ENCODE measurements at places on chromosomes 6 and 20.

DNA sequence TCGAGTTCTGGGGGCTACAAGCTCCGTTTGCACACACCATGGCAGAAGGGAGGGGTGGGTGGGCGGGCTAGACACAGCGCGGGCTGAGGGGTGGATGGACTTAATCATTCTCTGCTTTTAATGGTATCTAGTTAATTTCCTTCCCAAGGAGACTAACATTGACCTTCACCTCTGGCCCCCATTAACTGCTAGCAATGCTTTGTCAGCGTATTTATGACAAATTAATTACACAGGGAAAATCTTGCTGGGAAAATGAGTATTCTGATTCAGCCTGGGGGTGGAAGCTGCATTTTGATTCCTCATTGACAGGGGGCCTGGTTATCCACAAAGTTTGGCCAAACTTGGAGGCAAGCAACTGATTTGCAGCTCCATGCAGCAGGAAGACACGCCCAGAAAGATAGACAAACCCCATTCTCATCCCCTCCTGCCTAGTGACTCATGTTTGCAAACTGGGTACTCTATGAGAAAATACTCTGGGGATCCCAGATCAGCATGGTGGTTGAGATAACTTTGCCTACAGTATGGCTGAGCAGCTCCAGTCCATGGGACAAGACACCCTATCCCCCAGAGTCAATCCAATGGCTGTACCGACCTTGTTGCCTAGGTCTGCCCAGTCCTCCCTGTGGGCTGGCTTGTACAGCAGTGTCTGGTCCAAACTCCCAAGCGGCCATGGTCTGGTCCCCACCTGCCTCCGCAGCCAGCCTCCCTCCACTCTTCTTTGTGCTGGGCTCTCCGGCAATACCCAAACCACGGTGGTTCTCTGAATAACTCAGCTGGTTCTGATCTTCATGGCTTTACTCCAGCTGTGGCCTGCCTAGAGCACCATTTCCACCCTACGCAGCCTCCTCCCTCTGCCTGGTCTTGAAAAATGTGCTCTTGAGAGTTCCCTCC lies 19.7 kb downstream of the ZBP1 start:
- DNase-seq, result no peak

DNA sequence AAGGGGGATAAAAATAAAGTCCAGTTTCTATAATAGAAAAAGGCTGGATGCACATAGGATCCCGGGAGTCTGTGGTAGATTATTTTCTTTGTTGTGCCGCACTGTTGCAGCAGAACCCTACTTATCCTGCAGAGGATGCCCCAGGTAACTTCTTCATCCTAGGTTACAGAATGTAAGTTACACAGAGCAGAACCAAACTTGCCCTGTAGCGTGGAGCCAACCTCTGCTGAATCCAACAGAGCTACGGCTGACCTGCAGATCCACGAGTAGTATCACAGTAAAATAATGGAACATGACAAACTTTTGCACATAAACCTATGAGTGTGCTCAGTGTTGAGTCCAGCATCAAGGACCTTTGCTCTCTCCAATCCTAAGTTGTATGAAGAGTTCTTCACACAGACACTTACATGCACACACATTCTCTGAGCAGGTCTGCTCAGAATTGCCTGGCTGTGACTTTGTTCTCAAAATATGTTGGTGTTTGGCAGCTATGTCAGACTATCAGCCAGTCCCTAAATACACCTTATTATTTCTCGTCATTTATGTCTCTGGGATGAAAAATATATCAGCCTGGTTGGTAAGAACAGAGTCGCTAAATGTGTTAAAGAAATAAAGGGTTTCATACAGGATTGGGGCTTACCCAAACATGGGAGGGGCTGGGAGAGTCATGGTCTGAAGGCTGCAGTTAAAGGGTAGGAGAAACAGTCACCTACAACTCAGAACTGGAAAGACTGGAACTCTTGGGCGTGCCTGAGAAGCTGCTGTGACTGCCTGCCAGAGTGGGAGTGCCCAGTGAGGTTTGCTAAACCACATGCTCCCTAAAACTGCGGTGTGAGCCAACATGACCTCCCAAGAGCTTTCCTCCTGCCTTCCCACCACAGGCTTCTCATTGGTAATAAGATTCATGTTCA lies 165.1 kb upstream of the SLC24A3 start:
- DNase-seq, result no peak

DNA sequence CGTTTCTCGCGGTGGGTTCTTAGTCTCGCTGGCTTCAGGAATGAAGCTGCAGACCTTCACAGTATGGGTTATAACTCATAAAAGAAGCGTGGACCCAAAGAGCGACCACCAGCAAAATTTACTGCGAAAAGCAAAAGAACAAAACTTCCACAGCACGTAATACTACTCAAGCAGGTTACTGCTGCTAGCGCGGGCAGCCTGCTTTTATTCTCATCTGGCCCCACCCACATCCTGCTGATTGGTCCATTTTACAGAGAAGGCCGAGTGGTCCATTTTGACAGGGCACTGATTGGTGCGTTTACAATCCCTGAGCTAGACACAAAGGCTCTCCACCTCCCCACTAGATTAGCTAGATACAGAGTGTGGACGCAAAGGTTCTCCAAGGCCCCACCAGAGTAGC lies 17.4 kb downstream of the LY86 start:
- DNase-seq, result no peak

DNA sequence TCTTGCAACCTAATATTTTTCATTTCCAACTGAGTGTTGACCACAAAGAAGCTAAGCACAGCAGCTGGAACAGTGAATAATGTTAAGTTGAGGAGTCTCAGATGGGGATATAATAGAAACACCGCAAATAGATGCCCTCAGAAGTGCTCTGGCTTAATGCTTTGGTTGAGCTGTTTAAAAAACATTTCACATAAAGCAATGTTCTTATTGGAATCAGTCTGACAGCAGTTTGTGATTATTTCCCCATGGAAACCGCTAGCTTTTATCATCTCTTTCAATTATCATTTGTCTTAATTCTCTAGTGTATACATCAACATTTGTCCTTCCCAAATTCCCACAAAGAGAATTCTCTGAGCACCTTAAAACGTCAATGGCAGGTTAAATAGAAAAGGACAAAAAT lies 30.8 kb downstream of the METTL24 start:
- DNase-seq, result no peak

GRCh38 chr6:41896281-41896680 lies 1.1 kb upstream of the USP49 start:
- DNase-seq, result no peak

DNA sequence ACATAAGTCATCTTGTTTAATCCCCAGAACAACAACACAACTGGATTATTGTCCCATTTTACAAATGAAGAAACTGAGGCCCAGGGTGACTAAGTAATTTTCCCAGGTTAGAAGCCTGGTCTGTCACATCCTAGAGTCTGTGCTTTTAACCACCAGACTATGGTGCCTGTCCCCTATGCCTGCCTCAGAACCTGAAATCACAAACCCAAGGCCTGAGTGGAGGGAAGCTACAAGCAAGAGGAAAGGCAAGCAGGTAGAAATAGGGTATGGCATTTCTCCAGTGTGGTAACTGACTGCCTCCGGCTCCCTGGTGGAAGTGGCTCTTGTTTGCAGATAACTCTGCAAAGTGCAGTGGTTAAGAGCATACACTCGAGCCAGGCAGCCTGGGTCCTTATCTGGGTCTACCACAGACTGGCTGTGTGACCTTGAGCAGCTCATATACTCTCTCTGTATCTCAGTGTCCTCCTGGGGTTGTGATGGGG lies 2.5 kb downstream of the TMEM63B start:
- no peak for DNase-seq

DNA sequence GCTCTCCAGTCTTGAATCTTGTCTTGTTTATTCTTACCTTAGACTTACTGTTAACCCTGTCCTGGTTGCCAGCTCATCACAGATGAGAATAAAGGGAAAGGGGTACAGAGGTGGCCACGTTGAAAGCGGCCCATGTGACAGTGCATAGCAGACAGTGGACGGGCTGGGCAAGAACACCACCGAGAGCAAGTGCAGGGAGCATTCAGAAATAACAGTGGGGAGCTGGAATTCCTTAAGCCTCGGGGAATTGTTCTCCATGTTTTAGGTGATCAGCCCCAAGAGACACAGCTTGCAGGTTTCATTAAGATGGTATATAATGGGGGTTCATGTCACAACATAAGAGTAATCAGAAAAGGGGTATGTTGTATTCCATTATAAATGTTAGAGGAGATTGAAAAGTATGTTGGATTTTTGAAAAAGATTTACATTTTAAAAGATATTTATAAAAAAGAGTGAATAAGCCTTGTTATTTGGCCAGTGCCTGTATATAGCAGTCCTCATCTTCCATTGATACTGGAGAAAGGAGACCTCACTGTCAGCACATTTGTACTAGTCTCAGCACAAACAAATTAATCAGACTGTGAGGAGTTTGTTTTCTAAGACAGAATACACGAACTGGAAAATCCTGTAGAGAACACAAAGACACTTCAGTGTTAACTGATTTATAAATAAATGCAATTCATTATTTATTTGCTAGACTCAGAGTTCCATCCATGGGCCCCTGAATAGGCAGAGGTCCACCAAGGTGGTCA lies 35.4 kb downstream of the VAPB start:
- no peak for DNase-seq

DNA sequence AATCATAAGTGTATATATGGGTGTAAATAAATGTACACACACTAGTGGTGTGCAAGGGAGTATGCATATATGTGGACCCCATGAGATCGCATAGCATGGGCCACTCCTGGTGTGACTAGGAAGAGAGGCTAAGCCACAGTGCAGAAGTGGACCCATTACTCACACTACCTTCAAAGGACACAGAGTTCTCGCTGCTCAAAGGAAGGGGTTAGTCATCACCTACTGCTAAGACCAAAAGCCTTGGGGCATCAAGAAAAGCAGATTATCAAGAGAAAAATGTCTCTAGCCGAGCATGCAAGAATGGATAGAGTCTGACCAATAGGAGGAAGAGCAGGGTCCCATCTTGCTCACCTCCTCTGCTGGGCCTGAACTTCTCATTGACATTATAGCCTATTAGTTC lies 195.5 kb downstream of the MAFB start:
- no peak for DNase-seq

DNA sequence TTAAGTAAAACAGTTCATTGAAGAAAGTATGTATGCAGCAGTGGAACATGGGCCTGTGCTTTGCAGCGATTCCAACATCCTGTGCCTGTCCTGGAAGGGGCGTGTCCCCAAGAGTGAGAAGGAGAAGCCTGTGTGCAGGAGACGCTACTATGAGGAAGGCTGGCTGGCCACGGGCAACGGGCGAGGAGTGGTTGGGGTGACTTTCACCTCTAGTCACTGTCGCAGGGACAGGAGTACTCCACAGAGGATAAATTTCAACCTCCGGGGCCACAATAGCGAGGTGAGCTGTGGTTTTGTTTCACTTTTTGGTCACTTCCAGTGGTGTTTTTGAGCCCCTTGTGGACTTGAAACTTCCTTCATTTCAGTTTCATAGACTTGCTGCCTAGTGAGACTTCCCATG lies 1.7 kb downstream of the TULP4 start:
- DNase-seq, result no peak

- DNase-seq, result no peak
Measured at GRCh38 chr6:153099636-153100035, 31.4 kb downstream of the RGS17 start.

DNA sequence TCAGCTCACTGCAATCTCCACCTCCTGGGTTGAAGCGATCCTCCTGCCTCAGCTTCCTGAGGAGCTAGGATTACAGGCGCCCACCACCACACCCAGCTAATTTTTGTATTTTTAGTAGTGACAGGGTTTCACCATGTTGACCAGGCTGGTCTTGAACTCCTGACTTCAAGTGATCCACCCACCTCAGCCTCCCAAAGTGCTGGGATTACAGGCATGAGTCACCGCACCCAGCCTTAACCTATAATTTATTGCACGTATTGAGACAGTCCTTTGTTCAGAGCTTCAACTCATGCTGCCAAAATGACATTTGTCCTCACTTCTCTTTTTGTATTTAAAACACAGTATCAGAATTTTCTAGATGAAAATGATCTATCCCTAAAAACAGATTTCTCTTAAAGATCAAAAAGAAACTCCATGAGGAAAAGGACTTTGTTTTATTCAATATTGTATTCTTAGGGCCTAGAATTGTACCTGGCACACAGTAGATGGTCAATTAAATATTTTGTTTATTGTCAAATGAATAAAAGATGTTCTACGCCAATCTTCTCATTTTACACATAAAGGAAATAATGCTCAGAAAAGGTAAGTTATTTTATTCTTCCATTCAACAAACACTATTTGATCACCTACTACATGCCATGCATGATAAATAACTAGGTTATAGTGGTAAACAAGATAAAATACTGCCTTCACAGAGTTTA lies 10.8 kb downstream of the SERAC1 start:
- DNase-seq, result no peak

DNA sequence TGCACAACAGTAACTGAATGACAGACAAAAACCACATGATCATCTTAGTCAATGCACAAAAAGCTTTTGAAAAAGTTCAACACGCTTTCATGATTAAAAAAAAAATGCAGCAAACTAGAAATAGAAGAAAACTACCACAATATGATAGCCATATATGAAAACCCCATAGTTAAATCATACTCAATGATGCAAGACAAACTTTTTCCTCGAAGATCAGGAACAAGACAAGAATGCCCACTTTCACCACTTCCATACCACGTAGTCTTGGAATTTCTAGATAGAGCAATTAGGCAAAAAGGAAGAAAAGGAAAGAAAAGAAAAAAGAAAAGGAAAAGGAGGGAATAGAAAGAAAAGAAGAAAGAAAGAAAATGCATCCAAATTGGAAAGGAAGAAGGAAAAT lies 44.6 kb upstream of the SLC23A2 start:
- no peak for DNase-seq

DNA sequence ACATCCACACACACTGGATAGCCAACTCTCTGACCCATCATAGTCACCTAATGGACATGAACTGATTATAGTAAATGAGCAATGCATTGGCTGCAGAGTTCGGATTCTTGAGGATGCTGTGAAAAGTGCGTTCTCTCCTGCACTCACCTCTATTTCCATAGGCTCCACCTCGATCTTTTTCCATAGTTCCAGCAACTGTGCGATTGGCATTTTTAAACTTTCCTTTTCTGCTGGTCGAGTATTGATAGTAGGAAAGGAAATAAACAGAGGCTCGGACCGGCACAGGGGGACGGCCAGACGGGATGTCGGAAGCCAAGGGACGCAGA lies 94.4 kb downstream of the RNASET2 start:
- DNase-seq, result no peak

DNA sequence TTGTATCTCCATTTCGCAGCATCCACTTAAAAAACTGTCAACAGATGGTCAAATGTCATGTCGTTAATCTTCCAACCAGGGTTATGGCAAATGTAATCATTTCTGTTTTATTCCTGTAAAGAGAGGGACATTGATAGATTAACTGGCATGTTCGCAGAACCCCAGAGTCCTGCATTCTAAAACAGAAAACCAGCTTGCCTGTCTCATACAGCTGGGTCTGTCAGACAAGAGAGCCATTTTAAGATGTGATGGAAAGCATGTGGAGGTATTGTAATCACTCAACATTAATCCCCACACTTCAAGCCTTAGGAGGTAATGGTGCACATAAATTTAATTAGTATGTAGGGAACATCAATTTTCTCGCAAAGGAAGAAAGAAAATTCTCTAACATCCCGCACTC lies 4.4 kb downstream of the SMLR1 start:
- no peak for DNase-seq

All from hypothalamus (tissue), 51 donors.